ENCODE measurements at places on chromosomes 6 and 20. TPM values are rescaled to one million over a fixed set of nuclear protein-coding genes. Genes with fewer than 3 reads are reported as not detected.

DNA sequence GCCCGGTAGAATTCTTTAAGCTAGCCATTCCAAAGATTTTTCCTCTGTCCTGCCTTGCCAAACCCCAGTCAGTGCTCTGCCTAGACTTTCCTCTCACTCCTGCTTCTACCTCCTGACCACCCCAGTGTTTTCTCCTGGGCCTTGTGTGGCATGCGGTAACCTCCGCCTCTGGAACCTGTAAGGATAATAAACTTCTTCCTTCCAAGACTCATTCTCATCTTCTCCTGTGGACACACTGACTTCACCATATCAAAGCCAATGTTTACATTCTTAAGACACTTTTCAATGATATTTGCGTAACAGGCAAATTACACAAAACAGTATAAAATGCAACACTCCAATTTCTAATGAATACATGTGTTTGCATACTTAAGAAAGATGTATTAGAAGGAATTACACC, 354.6 kb downstream of the RNF144B start:
- no peak for DNase-seq

Gene RCAN2
- total RNA-seq = 20.9 TPM

DNA sequence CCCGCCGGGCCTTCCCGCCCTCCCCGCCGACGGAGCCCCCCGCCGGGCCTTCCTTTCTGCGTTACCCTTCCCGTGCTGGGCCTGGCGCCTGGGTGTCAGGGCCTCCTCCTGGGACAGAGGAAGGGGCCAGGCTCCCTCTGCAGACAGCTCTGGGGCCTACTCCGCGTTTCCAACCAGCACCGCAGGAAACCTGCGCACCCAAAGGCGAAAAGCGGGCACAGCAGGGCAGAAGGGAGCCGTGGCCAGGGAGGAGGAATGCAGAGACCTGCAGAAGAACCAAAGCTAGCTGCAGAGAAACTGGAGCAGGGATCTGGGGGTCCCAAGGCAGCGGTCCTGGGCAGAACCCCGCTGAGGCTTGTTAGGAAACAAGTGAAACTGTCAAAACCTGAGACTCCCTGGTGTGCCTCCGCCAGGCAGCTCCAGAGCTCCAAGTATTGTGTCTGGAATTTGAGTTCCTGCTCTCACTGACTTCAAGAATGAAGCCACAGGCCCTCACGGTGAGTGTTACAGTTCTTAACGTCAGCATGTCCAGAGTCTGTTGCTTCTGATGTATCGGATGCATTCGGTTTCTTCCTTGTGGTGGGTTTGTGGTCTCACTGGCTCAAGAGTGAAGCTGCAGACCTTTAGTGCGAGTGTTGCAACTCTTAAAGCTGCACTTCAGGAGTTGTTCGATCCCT, 33.3 kb downstream of the IRF4 start:
- DNase-seq = no peak

- DNase-seq = no peak
These were observed 125.7 kb upstream of the EDN1 start for GRCh38 chr6:12164508-12164770.

Gene GPSM3
- 16.2 TPM for total RNA-seq

All from vagina (tissue), 2 donors.